Effector memory CD8-positive, alpha-beta T cell (primary cell): ENCODE measurements at places on chromosomes 5 and 9.

GRCh38 chr9:34501889-34502425 is 20.8 kb downstream of the ENHO start:
- DNase-seq = no peak

DNA sequence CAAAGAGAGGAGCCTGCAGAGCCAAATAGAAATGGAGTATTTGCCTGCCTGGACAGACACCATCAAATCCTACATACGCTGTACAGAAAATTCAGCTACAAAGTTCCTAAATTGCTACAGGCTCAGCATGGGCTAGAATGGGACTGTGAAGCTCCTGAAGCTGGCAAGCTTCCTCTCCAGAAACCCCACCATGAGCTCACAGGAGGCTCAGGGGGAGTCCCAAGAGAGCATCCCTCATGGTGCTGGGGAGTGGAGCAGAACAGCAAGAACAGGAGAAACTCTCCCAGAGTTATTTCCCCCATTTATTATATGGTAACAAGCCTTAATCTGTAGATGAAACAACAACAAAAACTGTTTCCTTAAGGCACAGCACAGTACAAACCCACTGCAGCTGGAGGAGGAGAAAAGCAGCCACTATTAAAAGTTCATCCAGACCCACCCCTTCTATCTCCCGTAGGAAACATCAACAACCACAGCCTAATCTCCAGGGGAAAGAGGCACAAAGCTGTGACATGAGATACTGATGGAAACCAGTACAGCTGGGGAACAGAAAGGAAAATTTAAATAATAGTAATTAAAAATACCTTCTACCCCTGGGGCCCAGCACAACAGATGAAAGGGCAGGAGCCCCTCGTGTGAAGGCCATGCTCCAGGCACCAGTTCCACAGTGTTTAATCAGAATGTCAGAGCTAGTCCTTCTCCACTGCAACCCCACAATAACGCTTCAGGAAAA is 548.5 kb downstream of the MTRR start:
- DNase-seq = no peak

GRCh38 chr5:53469946-53470687 is 10.3 kb upstream of the FST start:
- no peak for DNase-seq

DNA sequence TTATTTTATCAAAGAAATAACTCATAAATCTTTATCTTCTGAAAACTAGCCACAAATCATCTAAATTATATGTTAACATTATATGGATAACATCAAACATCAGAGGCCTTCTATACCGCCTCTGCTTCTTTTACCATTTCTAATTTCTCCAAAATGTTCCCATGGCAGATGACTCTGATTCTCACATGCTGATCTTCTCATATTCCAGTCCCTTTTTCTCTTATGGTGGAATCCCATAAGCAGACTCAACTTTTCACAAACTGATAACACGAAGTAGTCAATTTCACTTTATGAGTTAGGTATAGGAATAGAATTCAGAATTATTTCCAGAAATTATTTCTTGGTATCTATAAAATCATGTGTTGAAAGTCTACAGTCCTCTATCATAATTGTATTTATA is 212.3 kb downstream of the ENC1 start:
- no peak for DNase-seq

DNA sequence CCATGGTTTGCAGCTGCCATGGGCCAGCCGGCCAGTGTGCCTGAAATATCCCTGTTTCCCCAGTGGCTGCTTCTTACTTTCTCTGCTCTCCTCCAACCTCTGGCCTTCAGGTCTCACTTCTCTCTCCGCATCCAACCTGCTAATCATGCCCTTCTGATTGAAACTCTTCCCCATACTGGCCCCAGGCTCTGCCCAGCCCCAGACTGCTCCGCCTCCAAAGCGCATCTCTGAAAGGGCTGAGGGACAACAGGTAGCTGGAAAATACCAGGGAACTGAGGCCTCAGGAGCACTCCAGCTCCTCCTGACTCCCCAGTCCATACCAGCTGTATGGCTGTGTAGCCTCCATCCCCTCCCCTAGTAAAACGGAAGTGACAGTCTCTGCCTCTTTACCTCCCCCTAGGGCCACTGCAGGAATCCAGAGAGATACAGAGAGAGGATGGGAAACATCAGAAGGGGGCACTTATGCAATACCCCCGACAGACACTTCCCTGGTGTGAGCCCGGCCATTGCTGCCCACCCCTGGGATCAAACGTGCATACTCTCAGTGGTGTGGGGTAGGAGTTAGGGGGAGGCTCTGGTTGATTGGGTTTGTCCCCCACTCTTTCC is 34.2 kb downstream of the PAX5 start:
- DNase-seq = no peak

- DNase-seq = no peak
Observed at GRCh38 chr5:1098986-1099597, 12.8 kb downstream of the SLC12A7 start.
